Activated CD4-positive, alpha-beta T cell treated with anti-CD3 and anti-CD28 coated beads, Interleukin-2, amount 50 U/mL, for 48 hours (primary cell): ENCODE measurements at places on chromosomes 1 and 21.
A peak's percentile ranks its signal among the peaks of the same experiment; 100 is the strongest.

DNA sequence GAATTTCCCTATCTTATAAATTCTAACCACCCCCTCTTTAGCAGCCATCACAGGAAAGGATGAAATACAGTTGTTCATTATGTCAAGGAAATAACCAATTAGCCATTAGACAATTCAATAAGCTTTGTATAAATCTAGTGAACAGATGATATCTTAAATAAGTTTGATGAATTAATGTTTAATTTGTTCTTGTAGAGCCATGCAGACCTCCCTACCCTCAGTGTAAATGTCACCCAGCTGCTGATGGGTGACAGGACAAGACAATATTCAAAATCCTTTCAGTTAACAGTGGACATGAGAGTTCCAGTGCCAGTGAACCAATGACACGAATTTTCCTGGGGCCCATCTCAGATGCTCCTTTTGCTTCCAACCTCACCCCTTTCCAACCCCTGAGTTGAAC is 395.9 kb downstream of the KCTD3 start:
- no peak for DNase-seq

GRCh38 chr1:92488416-92488815 is 1.7 kb upstream of the GFI1 start:
- no peak for DNase-seq

- no peak for DNase-seq
Measured at GRCh38 chr1:218741852-218742251, 396.7 kb downstream of the TGFB2 start.

DNA sequence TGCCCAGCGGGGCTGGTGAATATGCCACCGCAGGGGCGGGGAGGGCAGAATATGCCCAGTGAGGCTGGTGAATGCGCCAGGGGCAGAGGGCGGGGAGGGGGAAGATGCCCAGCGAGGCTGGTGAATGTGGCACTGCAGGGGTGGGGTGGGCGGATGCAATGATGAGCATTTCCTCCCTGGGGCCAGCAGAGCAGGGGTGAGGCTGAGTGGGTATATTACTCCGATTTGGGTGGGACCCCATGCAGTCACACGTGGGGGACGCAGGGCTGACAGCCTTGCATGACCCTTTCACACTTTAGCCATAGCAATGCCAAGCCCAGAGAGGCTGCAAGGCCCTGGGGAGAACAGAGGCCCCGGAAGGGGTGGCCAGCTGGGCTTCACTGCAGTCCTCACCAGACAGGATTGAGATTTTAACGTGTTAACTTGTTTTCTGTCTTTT is 9.3 kb upstream of the SLX9 start:
- peak; percentile 70 for DNase-seq

GRCh38 chr1:109091839-109092193 is 1.3 kb downstream of the TMEM167B start:
- no peak for DNase-seq

DNA sequence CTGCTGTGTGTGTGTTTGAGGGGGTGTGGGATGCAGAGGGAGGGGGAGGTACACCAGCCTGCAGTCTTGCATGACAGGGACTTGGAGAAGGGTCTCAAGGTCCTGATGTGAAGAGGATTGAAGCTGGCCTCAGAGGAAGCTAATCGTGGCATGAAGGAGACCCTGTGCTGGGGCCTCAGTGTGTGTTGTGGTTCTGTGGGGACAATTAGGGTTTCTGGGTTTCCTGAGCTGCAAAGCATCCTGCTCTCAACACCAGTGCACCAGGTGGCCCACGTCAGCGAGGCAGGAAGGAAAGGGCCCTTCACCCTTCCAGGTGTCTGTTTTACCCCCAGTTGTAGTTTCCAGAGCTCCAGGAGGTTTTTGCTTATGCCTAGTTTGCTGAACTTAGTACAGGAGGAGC is 52.8 kb downstream of the TENT5C start:
- peak; percentile 44 for DNase-seq

GRCh38 chr1:14338509-14338908 is 260.0 kb upstream of the KAZN start:
- DNase-seq: no peak

DNA sequence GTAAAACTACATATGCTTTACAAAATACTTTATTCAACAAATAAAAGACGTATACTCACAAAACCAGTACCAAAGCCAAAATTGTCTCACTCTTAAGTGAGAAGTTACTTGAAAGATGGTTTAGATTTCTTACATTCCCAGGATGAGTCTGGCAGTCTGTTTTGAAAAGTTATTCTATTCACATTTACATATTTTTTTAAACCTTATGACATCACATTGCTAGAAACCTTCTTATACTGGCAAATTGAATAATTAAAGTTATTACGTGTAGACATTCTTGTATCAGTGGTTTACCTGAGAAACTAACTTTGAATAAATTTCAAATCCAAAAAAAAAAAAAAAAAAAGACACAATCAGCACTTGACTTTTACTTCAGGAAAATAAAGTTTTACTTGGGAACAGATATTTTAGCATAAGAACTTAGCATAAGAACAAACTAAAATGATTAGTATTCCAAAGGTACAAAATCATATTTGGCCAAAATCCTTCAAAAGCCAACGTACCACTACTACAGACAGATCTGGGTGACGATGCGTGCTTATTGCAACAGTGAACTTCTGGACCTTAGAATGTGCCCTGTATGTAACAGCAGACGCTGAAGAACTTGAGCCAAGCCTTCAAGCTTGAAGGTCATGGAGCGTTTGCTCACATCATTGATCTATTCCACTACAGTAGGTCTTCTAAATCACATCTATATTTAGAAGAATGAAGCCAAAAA is 2.5 kb downstream of the CDC42BPA start:
- DNase-seq: no peak

DNA sequence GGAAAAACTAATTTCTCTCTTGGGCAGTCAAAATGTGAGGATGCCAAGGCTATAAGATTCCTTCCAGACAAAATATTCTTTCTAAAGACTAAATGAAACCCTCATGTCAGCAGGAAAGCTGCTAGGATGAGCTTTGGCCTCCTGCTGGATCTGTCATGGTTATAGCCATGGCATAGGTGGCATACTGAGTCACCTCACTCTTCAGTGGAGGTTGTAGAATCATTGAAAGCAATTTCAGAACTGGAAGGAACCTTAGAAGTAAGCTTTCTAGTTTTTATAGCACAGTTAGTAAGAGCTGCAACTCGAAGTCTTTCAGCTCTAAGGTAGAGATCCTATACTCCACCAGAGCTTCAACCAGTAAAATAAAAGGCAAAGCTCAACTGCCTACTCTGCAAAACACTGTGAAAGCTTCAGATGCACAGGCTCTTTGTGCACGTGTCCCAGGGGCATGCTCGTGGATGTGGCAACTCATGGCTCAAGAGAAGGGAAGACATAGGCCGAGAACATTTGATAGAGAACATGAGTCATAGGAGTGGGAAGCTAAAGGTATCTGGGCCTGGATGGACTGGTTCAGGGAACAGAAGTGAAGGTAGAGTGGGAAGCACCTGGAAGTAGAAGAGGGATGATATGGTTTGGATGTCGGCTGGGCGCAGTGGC is 5.8 kb downstream of the AVPR1B start:
- DNase-seq: no peak

DNA sequence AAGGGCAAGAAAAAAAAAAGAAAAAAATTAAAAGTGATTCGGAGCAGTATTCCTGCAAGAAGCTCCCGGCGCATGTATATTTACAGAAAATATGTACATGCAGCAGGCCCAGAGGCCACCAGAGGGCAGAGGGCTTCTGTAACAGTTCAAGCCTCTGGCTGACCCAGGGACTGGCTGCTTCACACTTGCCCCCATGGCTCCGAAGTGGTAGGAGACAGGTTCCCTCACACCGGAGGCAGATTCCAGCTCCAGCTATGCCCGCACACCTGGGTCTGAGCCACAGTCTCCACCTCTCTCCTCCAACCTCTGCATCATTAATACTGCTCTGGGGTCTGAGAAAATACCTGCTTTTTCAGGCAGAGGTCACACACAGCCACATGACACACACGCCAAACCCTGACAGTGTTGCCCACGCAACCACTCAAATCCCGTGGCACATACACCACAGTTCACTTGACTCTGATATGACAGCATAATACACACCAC is 2.2 kb upstream of the ARHGAP30 start:
- DNase-seq: peak; percentile 64

GRCh38 chr1:64956733-64957441 is 9.5 kb downstream of the JAK1 start:
- DNase-seq: peak; percentile 54

DNA sequence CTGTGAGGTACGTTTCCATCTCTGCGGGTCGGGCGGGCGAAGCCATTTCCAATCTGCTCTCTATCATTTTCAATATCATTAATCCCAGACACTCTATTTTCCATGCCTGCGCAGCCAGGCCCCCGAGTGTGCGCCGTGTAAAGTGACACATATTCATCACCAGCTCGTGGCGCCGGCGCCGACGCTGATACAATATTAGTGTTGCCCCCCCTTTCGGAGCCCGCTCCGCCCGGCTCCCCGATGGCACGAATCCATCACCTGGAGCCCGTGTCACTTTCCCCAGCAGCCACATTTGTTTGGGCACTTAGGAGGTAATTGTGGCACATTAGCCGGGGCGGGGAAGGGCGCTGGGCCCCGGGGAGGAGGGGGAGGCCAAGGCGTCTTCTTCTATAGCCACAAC is 33.7 kb upstream of the DMBX1 start:
- no peak for DNase-seq

DNA sequence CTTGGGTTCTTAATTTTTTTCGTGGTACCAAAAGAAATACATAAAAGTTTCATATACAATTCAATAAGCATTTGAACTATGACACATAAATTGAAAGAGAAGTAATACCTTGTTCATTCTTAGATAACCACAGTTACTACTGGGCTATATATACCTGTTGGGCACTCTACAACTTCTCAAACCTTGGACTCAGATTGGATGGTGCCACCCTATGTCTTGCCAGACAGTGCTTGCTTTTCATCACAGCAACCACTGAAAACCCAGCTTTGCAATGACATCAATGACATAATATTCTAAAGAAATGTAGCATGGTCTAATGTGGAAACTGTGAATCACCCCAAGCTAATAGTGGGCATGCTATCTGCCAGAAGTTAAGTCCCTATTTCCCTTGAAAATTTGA is 62.8 kb upstream of the DPH5 start:
- DNase-seq: no peak

- DNase-seq: no peak
Measured at GRCh38 chr1:178537382-178538090, 24.6 kb downstream of the TEX35 start.

DNA sequence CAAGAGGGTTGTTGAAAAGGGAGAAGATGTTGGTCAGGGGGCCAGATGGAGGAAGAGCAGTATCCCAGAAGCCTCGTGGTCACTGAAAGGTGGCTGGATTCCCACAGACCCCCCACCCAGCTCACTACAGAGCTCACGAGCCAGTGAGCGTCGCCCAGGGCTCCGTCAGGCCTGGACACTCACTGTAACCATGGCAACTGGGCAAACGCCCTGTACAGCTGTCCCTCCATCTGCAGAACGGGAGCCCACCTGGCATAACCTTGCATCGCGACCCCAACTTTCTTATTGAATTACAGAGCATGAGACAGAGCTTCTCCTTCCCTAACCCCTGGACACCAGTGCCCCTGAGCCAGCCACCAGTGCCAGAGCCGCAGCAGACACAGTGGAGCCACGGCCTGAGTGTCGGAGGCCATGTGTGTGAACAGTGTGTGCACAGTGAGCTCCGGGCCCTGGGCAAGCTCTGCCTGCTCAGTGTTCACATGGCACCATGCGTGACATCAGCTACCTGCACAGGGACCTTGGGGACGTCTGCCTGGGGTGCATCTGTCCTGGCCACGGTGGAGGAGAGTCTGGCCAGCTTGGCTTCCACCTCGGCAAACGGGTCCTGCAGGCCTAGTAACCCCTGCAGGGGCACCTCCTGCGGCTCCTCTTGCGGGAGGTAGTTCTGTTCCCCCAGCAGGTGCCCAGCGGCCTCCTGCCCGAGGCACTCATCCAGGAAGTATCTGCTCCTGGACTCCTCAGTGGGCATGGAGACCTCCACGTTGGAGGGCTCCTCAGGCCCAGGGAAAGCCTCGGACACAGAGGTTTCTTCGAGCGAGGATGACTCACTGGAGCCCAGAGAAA is 25.9 kb upstream of the DDOST start:
- DNase-seq: no peak

DNA sequence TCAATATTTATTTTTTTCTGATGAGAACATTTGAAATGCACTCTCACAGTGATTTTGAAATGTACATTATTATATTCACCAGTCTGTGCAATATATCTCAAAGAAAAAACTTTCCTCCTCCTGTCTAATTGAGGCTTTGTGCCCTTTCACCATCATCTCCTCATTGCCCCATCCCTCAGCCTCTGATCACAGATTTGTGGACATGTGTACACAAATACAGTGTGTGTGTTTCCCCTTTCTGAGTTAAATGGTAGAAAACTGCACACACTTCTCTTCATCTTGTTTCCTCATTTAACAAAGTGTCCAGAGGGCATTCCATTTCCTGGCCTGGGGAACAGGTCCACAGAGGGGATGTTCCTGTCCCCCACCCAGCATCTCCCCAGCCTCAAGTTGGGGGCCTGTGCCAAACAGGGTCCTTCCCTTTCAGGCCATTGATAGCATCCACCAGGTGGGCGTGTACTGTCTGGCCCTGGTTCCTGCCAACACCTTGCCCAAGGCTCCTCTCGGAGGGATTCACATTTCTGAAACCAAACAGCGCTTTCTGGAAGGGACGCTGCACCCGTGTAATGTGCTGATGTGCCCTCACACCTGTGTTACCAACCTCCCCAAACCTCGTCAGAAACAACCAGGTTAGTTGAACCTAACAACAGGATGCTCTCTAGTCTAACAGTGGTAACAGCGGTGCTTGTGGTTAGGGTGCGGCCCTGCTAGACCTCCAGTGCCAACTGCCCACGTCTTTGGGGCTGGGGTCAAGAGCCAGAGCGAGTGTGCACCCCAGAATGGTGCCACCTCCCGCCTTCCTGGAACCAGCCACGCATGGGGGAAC is 54.6 kb downstream of the S100B start:
- DNase-seq: no peak

DNA sequence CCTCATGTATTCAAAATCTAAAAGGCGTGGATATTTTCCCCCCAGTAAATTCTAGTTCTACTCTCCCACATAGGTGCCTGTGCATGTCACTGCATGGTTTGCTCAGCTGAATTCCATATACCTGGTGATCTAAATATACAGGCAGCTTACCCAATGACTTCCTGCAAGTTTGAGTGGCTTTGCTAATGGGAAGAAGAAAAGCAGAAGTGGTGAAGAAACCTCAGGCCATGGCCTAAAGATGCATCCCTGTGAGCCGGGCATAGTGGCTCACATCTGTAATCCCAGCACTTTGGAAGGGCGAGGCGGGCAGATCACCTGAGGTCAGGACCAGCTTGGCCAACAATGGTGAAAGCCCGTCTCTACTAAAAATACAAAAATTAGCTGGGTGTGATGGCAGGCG is 11.5 kb downstream of the SLC44A3 start:
- no peak for DNase-seq

DNA sequence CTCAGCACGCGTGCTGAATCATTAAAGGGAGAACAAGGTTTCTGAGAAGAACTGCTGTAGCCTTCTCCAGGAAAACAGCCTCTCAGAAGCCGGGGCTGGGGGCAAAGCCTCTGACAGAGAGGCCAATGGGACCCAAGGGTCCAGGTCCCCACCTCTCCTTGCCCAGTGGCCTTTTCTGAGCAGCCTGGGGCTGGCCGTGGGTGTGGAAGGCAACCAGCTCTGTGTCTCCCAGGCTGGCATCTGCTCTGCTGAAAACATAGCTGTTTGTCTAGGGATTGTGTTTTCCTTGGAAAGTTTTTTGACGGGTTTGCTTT is 261.2 kb downstream of the NPHP4 start:
- DNase-seq: no peak

GRCh38 chr1:207407655-207408260 is 46.4 kb upstream of the CR2 start:
- DNase-seq: no peak

- DNase-seq: no peak
Measured at GRCh38 chr1:231407547-231408396, 14.3 kb downstream of the EGLN1 start.
